ENCODE measurements at places on chromosomes 7 and 10.

GRCh38 chr7:90951986-90952954 lies 312.0 kb upstream of the FZD1 start:
- DNase-seq: peak; percentile 30

GRCh38 chr7:116273283-116273917 lies 63.1 kb downstream of the TES start:
- no peak for DNase-seq

DNA sequence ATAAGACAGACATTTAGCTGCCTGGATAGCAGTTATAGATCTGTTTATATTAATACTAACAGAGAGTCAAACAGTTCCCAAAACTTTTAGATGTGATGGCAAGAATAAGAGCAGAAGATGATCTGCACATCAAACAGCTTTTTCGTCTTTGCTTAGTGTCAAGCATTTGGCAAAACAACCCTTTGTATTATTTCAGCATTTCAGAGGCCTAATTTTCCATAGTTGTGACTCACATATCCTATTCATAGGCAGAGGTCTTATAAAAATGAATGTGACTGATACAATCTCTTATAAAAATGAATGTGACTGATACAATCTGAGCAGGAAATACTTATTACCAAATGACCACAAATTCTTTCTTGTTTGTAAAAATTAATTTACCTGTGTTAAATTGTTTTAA lies 71.2 kb downstream of the LRRTM3 start:
- no peak for DNase-seq

DNA sequence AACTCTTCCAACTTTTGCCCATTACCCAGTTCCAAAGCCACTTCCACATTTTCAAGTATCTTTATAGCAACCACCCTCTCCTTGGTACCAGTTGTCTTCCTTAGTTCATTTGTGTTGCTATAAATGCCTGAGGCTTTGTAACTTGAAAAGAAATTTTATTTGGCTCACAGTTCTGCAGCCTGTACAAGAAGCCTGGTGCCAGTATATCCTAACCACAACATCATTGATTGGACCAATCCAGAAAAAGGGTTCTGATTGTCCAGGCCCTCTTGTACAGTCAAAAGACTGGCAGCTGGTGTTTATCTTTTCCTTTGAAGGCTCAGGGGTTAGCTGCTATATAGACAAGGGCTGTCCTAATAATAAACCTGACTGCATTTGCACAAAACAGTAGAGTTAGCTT lies 21.1 kb upstream of the ABCC2 start:
- DNase-seq: no peak

DNA sequence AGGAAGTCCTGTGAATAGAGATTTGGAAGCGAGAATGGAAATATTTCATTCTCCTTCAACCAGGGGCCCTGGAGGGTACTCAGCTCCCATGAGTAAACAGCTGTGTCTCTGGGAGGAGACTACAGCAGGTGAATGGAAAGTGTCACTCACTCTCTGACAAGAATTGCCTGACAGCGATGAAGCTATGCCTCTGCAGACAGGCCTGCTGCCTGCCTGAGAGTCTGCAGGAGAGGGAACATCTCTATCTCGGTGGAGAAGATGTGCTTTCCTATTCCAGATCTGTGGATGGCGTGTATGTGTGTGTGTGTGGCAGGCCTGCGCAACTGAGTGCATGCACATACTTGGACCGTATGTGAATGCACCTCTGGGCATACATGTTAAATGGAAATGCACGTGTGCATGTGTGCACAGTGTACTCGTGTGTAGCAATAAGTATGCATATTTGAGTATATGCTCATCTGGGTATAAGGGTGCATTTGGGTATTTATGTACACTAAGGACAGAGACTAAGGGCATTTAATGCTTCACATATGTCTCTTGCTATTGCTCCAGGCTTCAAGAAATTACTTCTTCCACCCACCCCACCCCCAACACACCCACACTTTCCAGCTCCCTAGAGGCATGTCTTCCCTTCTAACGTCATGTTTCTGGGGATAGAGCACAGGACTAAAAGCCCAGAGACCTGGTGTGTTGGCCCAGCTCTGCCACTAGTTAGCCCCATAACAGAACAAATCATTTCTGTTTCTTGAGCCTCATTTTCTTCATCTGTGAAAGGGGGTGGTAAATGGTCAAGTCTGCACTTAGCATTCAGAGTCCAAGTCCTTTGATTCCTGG lies 4.6 kb upstream of the ADCYAP1R1 start:
- DNase-seq: no peak

GRCh38 chr7:43430411-43430810 lies 152.5 kb upstream of the STK17A start:
- DNase-seq: no peak

GRCh38 chr10:75655791-75656451 lies 224.5 kb downstream of the LRMDA start:
- no peak for DNase-seq

DNA sequence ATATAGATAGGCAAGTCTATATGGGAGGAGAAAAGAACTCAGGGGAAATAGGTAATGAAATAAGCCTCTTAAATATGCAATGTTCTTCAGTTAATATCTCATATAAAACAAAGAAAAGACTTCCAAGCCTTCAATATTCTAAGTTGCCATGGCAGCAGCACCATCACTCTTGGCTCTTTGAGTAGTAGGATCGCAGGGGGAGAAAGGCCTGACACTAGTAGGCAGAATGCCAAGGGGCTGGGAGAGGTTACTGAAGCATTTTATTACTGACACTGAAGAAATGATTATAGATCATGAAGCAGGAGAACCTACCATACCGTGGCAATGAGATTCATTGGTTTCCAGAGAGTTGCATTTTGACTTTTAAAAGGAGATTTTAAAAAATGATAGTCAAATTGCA lies 193.9 kb downstream of the NXPH1 start:
- peak; percentile 71 for DNase-seq

GRCh38 chr7:123231021-123232000 lies 31.5 kb upstream of the SLC13A1 start:
- DNase-seq: no peak

- DNase-seq: no peak
Observed at GRCh38 chr10:92177546-92177945, 113.3 kb downstream of the CPEB3 start.

DNA sequence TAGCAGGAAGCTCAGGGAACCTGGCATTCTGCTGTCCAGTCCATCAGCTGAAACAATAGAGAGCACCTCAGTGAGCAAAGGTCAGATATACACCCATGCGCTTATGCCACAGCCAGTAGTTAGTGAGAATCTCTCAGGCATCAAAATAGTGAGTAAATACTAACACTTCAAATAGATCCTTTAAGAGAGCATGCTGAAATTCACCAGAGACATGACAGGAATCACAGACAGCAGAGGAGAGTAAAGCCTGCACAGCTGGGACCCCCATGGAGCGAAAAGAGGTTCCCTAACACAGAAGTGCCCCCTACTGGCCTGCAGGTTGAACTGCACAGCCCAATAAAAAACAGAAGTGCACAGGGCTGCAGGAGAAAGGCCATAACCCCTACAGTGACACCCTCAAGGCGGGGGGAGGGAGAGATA lies 57.6 kb upstream of the ANTXRL start:
- DNase-seq: no peak

DNA sequence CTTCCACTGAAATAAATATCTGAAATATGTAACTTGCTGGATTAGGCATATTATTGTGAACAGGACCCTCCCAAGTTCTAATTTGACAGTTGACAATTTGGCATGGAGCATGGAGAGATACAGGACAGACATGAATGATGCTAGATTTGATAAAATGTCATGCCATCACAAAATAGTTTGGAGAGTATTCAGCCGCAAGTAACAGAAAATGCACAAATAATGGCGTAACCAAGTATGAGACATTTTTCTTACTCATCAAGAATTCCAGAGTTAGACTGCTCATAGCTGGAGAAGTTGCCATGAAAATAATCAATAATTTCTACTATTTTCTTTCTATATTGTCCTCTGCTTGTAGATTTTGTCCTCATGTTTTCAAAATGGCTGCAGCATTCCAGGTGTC lies 45.5 kb upstream of the GPAM start:
- no peak for DNase-seq

DNA sequence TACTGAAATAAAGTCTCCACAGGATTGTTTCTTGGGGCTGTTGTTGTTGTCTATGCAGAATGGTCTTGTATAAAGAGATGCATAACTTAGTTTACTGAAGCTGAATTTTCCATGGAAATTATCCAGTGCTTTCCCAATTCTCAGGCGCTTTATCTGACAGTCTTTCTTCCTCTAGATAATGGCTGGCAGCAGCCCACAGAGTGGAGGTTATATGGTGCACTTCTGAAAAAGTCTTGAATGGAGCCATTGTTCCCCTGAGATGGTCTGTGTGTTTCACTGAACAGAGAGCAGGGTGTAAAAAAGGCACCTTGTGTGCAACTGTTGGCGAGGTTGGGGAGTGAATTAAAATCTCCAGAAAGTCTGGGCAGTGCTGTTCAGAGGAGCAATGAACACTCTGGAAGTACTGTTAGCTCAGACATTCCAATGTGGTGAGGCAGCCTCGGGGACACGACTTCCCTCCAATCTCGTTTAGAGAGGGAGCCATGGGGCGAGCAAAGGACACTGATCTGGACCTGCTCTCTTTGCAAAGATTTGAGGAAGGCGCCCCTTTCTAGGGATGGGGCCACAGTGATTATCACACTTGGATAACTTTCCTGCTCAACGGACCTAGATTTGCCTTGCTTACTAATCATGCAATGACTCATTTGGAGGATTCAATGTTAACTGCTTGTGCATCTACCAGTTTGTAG lies 2.0 kb upstream of the PLCE1 start:
- no peak for DNase-seq

DNA sequence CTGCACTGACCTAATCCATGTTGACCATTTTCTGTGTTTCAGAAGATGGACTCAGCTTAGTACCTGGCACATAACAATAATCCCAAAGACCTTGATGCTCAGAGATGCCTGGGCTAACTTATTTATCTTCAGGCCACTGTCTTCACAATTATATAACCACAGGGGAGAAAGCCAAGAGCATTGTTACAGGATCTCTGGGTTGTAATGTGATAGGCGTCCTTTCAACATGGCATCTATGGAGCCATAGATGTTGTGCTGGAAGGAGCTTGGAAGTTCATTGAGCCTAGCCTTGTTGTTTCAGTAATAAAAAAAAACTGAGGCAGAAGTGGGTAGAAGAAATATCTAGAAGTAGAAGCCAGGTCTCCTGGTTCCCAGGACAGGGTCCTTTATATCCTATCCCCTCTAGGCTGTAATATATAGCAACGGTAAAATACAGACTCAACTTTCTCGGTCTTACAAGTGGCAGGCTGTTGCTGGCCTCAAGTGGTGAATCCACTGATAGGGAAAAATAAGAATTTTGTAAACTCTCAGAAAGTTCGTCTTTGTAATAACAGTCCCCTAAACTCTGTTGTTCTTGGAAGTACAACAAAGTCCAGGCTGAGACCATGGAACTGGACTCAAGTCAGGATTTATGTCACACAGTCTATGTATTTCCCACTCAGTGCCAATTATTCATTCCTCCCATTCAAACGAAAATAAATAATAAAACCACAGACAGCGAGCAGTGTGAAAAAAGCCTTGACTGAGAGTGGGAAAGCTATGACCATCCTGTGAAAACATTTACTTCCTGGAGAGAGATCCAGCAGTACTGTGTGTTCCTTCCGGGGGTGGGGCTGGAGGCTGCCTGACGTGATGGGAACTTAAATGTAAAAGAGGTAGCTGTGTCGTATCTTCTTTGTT lies 277.6 kb downstream of the REEP3 start:
- no peak for DNase-seq

- no peak for DNase-seq
Observed at GRCh38 chr10:58511765-58512490, 744 bp upstream of the BICC1 start.

- DNase-seq: no peak
Observed at GRCh38 chr7:66905278-66905677, 15.7 kb upstream of the TMEM248 start.

DNA sequence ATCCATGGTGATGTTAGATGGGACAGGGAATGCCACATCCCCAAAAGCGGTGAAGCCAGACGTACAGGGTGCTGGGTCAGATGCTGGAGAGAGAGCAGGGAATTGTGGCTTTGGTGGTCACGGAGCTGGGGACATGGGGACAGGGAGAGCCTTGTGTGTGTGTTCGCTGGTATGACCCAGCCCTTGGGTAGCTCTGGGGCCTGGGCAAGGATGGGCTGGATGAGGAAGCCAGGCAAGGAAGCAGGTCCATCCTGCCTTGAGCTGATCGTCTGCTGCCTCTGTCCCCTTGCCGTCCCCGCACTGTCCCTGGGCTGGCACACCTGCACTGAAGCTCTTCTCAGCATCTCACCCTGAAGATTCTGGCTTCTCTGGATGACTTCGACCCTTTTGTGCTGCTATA lies 15.4 kb upstream of the CLDN4 start:
- DNase-seq: no peak
